ENCODE measurements at places on chromosomes 13 and 19.

GRCh38 chr13:59024434-59024833 is 1139.3 kb downstream of the DIAPH3 start:
- DNase-seq = peak; percentile 38

- DNase-seq = no peak
Measured at GRCh38 chr13:59409634-59410200, 754.0 kb downstream of the DIAPH3 start.

GRCh38 chr13:79384022-79384610 is 21.9 kb downstream of the RBM26 start:
- no peak for DNase-seq

- no peak for DNase-seq
Measured at GRCh38 chr13:21871919-21872318, 201.0 kb downstream of the FGF9 start.

GRCh38 chr19:18894254-18895037 is 1.5 kb downstream of the CERS1 start:
- DNase-seq = peak; percentile 29

All from SK-MEL-5 (cell line).